Uterine smooth muscle cell (primary cell): ENCODE measurements at places on chromosomes 1 and 21. TPM values are rescaled to one million over a fixed set of nuclear protein-coding genes. Genes with fewer than 3 reads are reported as not detected.

LRRN2 gene
- total RNA-seq = under 0.01 TPM in 1 of 2 replicates, not detected in the other

UBASH3A gene
- total RNA-seq = not detected in 2 replicates

SERPINC1 gene
- total RNA-seq = 0.12 TPM in 1 of 2 replicates, not detected in the other

CATSPERE gene
- total RNA-seq = 0.33 and 1.9 TPM in 2 replicates

C1orf94 gene
- total RNA-seq = under 0.01 and 0.12 TPM in 2 replicates

LRRC53 gene
- not detected in 2 replicates for total RNA-seq

GNG4 gene
- 2.7 and 3.0 TPM in 2 replicates for total RNA-seq

ZSWIM5 gene
- 0.89 and 1.2 TPM in 2 replicates for total RNA-seq

TMOD4 gene
- 0.22 TPM in 1 of 2 replicates, not detected in the other for total RNA-seq

CBS gene
- total RNA-seq = 33.1 and 138 TPM in 2 replicates

RAD54L gene
- 3.6 and 11.1 TPM in 2 replicates for total RNA-seq

VSIG8 gene
- 0.12 TPM in 1 of 2 replicates, not detected in the other for total RNA-seq

CYP4X1 gene
- total RNA-seq = not detected in 2 replicates

CFAP141 gene
- not detected in 2 replicates for total RNA-seq

CCDC185 gene
- not detected in 2 replicates for total RNA-seq

CR2 gene
- not detected in 2 replicates for total RNA-seq

KCNJ9 gene
- not detected in 2 replicates for total RNA-seq

RGSL1 gene
- total RNA-seq = not detected in 2 replicates

OR2T33 gene
- not detected in 2 replicates for total RNA-seq

CD53 gene
- total RNA-seq = not detected in 2 replicates

ANKRD34A gene
- 0.33 and 0.50 TPM in 2 replicates for total RNA-seq

SESN2 gene
- 41.4 and 67.0 TPM in 2 replicates for total RNA-seq

CXADR gene
- total RNA-seq = 5.1 and 5.3 TPM in 2 replicates

FCRLB gene
- total RNA-seq = 9.0 and 16.6 TPM in 2 replicates

MYOC gene
- 0.11 and 0.25 TPM in 2 replicates for total RNA-seq

ARHGAP29 gene
- total RNA-seq = 100 and 150 TPM in 2 replicates

ITLN2 gene
- not detected in 2 replicates for total RNA-seq

NIPAL3 gene
- 30.4 and 42.6 TPM in 2 replicates for total RNA-seq

RNF186 gene
- total RNA-seq = 0.12 TPM in 1 of 2 replicates, not detected in the other

FAM72A gene
- total RNA-seq = 3.0 and 5.5 TPM in 2 replicates

TNFSF4 gene
- 0.66 and 1.9 TPM in 2 replicates for total RNA-seq

OR2W3 gene
- total RNA-seq = not detected in 2 replicates

FMN2 gene
- total RNA-seq = 6.0 and 12.8 TPM in 2 replicates

NTNG1 gene
- total RNA-seq = 19.0 and 30.4 TPM in 2 replicates

GBP7 gene
- 0.12 TPM in 1 of 2 replicates, not detected in the other for total RNA-seq

PSRC1 gene
- 6.4 and 17.3 TPM in 2 replicates for total RNA-seq

WNT3A gene
- total RNA-seq = not detected in 2 replicates

IPP gene
- total RNA-seq = 16.2 and 16.5 TPM in 2 replicates

CRYAA gene
- not detected in 2 replicates for total RNA-seq

TGFB2 gene
- total RNA-seq = 2.8 and 4.5 TPM in 2 replicates

RAVER2 gene
- total RNA-seq = 4.6 and 5.7 TPM in 2 replicates

AGMAT gene
- total RNA-seq = 1.1 and 1.8 TPM in 2 replicates

ZFP69B gene
- 2.2 and 5.3 TPM in 2 replicates for total RNA-seq

HSPG2 gene
- 92.9 and 187 TPM in 2 replicates for total RNA-seq

CACNA1S gene
- total RNA-seq = not detected in 2 replicates

PDC gene
- total RNA-seq = not detected in 2 replicates
